ENCODE measurements at places on chromosomes 2 and 18.

- DNase-seq = no peak
Measured at GRCh38 chr2:40483549-40484243, 31.8 kb upstream of the SLC8A1 start.

- DNase-seq = no peak
Measured at GRCh38 chr2:215022418-215022817, 116.0 kb downstream of the ABCA12 start.

DNA sequence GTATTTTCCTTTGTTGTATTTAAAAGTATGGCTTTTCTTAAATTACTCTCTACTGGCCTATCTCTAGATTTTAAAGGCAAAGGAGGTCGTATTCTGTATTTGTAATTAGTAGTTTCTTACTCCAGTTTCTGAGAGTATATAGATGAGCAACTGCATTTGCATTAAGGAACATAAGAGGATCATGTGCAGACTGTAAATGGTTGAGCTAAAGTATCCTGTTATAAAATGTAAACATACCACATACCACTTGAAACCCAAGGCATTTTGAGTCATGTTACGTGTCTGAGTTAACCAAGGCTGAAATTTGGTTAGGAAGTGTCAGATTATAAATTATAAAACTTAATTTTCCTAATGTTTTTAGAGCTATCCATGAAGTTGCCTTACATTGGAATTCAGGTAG lies 76.3 kb downstream of the GPD2 start:
- DNase-seq = no peak

GRCh38 chr2:33134086-33134771 lies 187.5 kb downstream of the LTBP1 start:
- no peak for DNase-seq

GRCh38 chr2:26615336-26615859 lies 25.8 kb downstream of the CIB4 start:
- DNase-seq = no peak

Data from stimulated activated CD4-positive, alpha-beta T cell treated with anti-CD3 and anti-CD28 coated beads, Interleukin-1b, Interleukin-23, amount 100 ng/mL, for 1 hour (primary cell).